DND-41 (cell line): ENCODE measurements at places on chromosomes 7 and 10.

DNA sequence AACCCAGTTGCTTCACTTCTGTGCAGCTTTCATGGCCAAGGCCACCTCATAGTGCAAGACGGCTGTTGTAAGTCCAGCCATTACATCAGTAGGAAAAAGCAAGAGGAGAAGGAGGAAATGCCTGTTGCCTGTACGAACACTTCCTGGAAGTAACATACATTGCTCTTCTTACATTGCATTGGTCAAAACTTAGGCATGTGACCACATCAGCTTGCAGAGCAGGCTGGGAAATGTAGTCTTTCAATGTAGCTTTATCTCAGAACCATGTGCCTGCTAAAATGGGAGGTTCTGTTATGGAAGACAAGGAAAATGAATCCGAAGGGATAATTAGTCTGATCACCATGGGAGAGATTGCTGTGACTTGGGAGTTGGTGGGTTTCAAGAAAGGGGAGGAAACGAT is 4.3 kb downstream of the SLC29A3 start:
- no peak for DNase-seq

DNA sequence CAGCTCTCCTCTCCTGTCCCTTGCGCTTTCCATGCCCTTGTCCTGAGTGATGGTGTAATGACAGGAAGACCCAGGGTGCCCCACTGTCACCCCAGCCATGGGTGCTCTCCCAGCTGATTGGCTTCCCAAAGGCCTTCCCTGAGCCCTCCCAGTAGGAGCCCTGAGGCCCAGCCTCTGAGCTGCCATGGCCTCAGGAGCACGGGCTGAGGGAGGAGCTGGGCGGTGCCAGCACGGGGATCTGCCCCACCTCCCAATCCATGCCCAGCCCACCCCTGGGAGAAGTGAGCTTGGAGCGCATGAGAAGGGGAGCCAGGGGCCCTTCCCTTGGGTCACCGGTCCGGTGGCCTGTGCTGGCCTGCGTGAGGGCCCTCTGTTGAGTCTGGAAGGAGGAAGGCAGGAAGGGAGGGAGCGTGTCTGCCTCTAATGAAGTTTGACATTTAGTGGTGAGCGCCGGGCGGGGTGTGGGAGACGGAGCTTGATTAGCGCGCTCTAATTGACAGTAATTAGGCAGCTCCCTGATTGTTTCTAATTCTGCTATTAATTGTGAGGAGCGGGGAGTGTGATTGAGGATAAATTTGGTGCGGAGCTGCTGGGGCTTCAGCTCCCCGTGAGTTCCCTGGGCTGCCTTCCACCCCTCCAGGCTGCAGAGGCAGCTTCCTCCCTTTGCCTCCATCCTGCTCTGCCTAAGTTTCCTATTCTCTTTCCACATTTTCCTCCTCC is 28.3 kb downstream of the GBX1 start:
- DNase-seq = no peak

DNA sequence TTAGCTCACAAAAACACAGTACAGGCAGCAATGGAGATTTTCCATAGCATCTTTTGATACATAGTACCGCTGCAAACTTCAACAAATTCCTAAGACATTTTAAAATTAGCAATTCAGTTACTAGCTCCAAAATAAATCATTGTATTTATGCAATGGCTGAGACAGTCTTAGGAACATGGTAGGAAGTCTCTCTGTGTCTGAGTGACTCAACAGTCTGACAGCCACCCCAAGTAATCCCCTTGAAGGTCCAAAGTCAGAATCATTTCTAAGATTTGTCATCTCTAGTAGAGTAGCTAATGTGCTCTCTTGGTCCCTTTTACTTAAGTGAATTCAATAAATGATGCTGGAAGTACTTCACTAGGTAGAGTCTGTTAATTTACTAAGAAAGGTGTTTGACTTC is 93.8 kb upstream of the NOBOX start:
- no peak for DNase-seq

DNA sequence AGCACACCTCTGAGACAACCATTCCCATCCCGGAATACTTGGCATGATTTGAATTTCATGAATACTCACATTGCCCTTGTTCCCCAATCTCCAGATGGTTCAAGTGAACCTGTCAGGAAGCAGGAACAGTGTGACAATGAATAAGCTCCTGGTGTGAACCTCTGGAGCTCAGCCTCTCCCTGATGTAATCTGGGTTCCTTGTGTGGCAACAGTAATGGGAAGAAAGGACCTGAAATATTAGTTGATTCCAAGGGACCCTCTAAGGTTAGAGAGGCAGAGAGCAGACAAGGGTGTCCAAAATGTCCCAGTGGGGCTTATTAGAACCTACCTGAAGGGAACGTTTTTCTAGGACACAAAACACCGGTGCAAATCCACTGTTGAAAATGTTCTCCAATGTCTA is 8.5 kb downstream of the OR2A7 start:
- DNase-seq = no peak

DNA sequence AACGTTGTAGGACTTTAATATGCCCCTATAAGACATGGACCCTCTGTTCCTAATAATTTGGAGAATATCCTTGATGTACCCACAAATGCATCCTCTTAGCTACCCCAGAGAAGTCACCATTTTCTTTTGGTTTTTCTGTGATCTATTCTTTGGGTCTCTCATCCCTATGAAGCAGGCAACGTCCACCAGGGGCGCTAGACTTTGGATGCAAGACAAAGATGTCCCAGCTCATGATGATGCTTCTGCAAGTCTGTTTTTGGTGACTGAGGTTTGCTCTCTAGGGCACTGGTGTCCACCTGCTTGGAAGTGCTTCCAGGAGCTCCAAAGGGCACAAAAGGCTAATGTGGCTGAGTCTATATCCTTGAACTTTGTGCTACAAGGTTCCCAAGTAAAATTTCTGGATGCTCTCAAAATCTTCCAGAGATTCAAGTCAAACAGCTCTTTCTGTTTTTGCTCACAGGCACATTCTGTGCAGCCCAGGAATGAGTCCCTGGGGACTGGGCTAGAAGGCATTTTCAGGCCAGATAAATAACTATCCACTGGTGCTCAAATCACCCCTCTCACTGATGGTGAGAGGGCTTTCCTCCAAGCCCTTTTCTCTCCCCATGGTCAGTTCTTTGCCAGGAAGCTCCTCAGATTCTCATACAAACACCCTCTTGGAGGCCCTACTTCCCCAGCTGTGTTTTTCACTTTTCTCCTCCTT is 166.4 kb downstream of the C7orf25 start:
- peak; percentile 40 for DNase-seq

GRCh38 chr7:87170828-87171227 is 18.6 kb downstream of the DMTF1 start:
- no peak for DNase-seq

DNA sequence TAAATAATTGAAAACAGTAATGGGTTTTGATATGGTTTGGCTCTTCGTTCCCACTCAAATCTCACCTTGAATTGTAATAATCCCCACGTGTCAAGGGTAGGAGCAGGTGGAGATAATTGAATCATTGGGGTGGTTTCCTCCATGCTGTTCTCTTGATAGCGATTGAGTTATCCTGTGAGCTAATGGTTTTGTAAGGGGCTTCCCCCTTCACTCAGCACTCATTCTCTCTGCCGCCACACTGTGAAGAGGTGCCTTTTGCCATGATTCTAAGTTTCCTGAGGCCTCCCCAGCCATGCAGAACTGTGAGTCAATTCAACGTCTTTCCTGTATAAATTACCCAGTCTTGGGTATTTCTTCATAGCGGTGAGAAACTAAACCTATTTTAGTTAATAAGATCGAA is 551.7 kb upstream of the POT1 start:
- DNase-seq = no peak

- DNase-seq = no peak
Measured at GRCh38 chr7:2154121-2154520, 78.6 kb downstream of the MAD1L1 start.

- no peak for DNase-seq
Measured at GRCh38 chr10:58994226-58995057, 182.0 kb upstream of the PHYHIPL start.

- no peak for DNase-seq
Measured at GRCh38 chr10:49769692-49770091, 7.6 kb upstream of the OGDHL start.

DNA sequence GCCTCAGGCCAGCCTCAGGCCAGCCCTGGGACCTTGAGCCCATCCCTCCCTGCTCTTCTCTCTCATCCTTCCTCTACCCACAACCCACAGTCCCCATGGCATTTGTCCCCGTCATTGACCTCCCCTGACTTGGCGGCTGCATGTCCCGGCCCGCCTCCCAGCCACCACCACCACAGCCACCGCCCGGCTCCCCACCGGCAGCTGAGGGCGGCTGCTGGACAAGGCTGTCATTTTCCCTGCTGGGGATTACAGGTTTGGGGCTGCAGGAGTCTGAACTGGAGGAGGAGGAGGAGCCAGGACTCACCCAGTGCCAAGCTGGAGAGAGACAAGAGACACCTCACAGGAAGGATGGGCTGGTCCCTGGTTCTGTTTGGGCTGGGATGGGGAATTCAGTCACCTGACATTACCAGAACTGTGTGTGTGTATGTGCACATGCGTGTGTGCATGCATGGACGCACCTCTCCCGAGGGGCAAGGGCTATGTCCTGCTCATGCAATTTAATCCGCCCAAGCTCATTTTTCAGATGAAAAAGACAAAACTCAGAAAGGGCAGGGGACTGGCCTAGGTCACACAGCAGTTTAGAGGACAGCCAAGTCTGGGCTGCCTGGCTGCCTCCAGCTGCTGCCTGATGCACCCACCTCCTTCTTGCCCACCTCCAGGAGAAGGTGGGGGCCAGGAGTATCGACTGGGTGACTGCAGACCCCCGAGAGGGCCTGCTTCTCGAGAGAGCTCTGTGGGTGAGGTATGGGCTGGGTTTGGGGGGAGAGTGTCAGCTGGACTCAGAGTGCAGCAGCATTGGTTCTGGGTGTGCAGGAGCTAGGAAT is 113.1 kb downstream of the ZMIZ1 start:
- no peak for DNase-seq

DNA sequence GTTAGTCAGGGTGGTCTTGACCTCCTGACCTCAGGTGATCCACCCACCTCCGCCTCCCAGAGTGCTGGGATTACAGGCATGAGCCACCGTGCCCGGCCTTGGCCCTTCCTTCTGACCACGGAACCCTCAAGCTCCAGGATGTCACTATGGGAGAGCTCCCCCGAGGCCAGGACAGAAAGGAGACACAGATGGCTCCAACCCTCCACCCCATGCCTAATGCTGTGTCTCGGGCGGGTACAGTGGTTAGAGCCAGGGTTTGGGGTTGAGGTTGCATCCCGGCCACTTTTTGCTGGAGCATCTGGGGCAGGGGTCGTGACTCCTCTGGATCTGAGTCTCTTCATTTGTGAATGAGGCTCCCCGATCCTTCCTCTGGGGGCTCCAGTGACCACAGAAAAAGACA is 8.1 kb downstream of the MYL10 start:
- DNase-seq = no peak
